GM23338 (cell line): ENCODE measurements at places on chromosomes 1 and 21.
A peak's percentile ranks its signal among the peaks of the same experiment; 100 is the strongest.

GRCh38 chr1:201206176-201206575 is 15.6 kb downstream of the IGFN1 start:
- DNase-seq = no peak

GRCh38 chr1:68317543-68317942 is 85.2 kb upstream of the WLS start:
- no peak for DNase-seq

GRCh38 chr21:28899744-28900143 is 92.9 kb downstream of the LTN1 start:
- no peak for DNase-seq

- DNase-seq = no peak
Observed at GRCh38 chr1:201004732-201005131, 18.8 kb downstream of the KIF21B start.

- DNase-seq = no peak
Observed at GRCh38 chr21:31752352-31752751, 20.4 kb upstream of the SCAF4 start.

DNA sequence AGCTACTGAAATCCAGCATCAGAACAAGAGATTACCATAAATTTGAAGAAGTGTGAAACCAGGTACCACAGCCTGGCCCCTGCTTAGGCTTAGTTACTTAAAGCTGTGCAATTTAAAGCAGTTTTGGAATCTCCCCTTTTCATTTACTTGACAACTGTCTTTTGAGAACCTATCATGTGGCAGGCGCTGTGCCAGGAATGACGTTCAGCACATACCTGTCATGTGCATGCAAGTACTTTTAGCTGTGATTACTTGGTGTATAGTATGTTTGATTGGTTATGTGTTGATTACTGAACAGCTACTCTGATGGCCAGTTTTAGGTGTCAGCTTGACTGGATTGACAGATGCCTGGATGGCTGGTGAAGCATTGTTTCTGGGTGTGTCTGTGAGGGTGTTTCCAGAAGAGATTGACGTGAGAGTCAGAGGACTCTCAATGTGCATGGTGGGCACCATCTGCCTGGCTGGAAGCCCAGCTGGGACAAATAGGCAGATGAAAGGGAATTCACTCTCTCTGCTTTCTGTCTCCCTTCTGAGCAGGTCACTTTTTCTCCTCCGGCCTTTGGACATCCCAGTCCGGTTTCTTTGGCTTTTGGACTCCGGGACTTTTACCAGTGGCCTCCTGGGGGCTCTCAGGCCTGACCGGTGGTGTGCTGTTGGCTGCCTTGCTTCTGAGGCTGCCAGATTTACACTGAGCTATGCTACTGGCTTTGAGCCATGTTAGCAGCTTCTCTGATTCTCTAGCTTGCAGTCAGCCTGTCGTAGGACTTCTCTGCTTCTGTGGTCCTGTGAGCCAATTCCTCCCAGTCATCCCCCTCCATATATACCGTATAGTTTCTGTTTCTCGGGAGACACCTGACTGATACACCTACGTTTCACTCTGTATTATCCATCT is 178.0 kb downstream of the RYR2 start:
- no peak for DNase-seq

- peak; percentile 30 for DNase-seq
Observed at GRCh38 chr1:103109311-103109920, 1.1 kb upstream of the COL11A1 start.

DNA sequence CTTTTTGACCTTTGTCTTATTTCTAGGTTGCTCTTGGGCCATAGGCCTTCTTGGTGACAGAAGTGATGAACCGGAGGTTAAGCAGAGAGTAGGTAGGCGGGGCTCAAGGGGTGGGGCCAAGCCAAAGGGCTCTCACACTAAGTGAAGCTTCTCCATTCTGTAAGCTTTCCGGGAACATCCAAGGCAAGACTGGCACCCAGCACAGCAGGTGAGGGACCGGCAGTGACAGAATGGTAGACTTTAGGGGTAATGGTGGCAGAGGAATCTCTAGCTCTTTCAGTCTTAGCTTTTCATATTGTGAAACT is at the start of gene TNFAIP8L2:
Gene TNFAIP8L2, plus strand, starts transcription at position 135 of the 305 bp plus-strand sequence. CDS start 2,049 bp downstream, outside the sequence.
- peak; percentile 44 for DNase-seq

- no peak for DNase-seq
Observed at GRCh38 chr1:244063498-244063897, 12.4 kb downstream of the ZBTB18 start.

DNA sequence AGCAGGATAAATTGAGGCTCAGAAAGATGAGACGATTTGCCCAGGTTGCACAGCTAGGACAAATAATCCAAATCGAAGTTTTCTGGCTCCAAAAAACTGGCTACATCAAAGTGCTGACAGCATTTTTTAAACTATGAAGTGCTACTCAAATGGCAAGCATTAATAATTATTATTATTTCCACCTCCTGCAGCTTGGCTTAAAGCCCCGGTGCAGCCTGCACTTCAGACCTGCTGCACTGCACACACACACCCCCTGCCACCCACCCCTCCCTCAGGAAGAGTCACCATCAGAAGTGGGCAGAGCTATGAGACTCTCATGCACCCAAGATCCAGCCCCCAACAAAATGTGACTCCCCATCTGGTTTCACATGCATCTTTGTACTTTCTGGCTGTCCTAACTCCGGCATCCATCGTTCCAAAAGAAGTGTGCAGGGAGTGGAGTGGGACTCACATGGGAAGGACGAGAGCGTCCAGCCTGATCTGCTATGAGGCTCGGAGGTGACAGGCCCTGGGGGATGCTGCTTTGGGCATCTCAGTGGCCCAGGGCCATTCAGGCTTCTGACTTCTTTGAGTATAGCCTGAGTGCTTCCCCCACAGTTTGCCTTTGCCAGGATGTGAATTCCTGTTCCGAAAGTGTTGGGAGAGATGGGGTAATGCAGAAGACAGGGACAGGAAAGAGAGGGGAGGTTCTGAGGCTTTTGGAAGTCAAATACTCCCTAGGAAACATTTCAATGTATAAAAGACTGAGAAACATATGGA is 65.0 kb upstream of the FAM20B start:
- DNase-seq = no peak

DNA sequence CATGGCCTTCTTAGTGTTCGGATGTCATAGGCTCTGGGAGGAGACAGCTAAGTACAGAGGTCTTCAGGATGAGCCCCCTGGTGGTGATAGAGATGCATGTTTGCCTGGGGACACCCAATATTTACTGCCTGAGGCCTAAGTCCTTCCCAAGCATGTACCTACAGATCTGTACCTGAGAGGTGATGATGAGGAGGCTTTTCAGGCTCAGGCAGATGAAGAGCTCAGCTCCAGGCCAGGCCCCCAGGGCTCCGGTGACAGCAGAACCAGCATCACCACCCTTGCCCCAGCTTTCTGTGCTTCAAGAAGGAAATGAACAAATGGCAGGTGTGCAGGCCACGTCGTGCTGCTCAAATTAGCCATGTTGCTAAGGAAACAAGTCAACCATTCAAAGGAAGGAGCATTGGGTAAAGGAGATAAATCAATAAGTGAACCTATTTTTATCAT is 21.1 kb downstream of the CACNA1E start:
- peak; percentile 86 for DNase-seq

GRCh38 chr1:54153535-54154439 is 987 bp upstream of the CDCP2 start:
- peak; percentile 64 for DNase-seq

- DNase-seq = no peak
Observed at GRCh38 chr1:119160409-119160808, 20.0 kb upstream of the WARS2 start.

DNA sequence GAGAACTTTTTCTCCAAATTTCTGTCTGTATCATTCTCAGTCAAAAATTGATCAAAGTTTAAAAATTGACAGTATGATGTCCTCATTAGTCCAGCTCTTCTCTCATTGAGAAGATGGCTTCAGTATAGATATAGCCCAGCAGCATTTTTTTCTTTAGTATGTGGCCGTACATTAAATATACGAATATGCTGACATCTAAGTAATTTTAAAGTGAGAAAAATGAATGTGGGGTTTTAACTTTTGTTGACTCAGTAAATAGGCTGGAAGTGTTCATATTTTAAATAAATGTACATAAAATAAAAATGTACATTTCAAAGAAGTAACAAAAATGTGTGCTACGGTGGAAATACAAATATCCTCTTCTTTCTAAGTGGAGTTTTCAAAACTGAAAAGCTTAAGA is 123.5 kb upstream of the PKN2 start:
- no peak for DNase-seq

- DNase-seq = no peak
Observed at GRCh38 chr1:161718559-161719324, 2.6 kb upstream of the FCRLB start.

- no peak for DNase-seq
Observed at GRCh38 chr21:31064803-31065202, 26.5 kb upstream of the KRTAP19-8 start.

DNA sequence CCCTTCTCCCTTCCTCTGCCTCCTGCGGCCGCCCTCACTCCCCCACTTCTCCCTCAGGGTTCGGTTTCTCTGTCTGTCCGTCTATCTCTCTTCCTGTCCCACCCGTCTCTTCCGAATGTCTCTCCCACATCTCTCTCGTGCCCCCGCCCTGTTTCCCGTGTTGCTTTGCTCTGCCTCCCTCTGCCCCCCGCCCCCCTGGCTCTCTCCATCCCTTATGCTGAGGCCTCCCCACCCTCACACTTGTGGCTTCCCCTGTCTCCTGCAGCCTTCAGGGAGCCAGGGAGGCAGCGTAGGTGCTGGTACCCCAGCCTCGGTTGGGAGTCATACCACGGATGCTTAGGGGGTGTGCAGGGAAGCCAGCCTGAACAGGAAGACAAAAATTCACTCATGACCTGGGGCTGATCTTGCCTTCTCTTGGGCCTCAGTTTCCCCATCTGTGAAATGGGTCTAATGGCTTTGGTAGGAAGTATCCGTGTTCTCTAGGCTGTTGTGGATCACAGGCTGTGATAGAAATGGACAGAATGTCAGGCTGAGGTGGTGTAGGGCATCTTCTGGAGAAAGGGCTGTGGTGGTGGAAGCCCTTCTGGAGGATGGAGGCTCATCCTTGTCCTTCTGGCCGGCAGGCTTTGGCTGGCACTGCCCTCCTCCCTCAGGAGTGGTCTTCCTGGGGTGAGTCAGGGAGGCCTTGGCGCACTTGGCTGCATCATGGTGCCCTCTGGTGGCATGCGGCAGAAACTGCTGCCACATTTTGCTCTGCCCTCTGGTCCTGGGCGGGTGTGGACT is 55.5 kb downstream of the FOXO6 start:
- peak; percentile 88 for DNase-seq

DNA sequence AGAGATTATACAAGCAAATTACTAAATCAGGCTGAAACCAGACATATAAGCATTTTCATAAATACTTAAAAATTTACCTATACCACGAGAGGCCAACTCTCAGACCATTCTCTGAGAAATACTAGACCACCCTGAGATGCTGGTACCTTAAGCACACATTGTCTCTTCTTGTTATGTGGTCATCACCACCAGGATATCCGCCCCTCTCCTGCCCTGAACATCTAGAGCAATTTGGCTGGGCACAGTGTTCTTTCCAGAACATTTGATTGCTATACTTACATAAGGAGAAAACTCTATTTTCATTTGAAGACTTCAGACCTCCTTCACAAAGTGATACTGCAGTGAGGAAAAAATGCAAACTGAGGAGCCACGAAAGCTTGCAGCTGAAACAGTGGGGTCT is 36.2 kb upstream of the DUSP10 start:
- no peak for DNase-seq

DNA sequence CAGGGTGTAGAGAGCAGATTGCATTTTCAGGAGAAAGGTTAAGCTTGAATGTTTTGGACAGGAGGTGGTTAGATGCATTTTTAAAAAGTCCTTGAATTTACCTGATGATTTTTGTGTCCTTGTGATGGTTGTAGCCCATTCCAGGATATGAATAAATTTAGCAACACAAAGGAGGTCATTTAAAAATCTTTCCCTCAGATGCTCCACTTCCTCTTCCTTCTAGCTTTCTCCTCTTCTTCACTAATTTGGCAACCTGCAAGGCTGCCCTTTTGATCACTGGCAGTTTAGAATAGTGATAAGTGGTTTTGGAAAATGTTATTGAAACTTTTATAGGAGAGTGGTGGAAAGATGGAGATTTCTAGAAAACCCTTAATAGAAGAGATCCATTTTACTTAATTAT is 124.0 kb downstream of the LMO4 start:
- no peak for DNase-seq

DNA sequence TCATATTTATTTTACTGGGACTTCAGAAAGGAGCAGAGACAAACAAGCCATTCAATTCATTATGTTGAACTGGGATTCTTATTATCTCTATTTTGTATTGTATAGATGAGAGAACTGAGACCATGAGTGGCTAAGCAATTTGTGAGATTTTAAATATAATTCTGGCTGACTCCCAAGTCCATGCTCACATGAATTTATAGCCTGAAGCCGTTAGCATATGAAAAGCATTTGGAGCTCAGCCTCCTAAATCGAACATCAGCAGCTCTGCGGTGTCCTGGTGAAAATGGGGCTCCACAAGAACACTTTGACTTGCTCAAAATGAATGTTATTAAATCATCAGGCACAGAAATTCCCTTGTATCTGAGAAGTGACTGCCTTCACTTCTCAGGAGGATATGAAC is 96.8 kb upstream of the DPT start:
- DNase-seq = no peak

- no peak for DNase-seq
Observed at GRCh38 chr1:27343639-27344025, 1.8 kb downstream of the SYTL1 start.

- no peak for DNase-seq
Observed at GRCh38 chr1:178953034-178953433, 72.7 kb upstream of the FAM20B start.

GRCh38 chr21:17789656-17790055 is 29.5 kb downstream of the C21orf91 start:
- no peak for DNase-seq

DNA sequence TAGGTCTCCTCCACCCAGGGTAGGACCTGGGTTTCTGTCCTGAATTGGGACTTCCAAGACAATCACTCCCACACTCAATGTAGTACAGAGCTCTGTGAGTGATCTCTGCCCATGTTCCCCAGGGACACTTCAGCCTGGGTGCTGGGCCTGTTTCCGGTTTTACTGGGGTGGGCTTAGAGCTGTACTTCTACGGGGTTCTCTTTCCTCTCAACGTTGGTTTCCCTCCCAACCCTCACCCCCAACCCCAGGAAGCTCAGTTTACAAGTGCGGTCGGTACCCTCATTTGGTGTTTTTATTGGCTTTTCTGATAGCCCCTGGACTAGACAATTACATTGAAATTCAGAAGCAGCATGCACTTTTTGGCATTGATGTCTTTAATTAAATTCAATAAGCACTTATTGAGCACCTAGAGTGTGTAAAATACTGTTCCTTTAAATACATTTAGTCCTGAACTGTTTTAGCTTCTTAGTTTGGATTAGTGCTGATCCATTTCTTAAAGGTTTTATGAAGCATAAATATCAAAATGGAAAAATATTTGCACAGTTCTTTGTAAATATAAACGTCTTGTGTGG is 542 bp upstream of the XPR1 start:
- no peak for DNase-seq

DNA sequence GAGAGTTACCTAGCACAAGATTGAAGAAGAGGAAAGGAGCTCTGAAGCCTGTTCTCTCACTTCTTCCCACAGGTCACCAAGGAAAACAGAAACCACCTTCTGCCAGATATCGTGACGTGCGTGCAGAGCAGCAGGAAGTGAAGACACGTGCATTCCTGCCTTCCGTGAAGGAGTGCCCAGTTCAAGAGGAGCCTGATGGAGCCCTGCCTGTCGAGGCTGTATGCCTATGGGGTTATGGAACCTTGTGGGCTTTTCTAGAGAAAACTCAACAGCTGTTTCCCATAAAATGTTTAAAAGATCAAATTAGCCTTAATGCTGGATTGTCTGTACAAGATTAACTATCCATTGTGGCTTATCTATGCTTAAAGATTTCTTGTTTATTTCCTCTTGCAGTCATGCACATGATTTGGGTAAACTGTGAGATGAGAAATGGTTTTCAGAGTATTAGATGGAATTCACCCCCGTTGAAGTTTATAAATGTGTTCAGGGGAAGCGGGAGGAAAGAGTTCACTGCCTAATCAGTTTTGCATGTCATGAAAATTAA is 27.8 kb downstream of the NTPCR start:
- no peak for DNase-seq
